ENCODE measurements at places on chromosomes 3 and 15. TPM values are rescaled to one million over a fixed set of nuclear protein-coding genes. Genes with fewer than 3 reads are reported as not detected.

- DNase-seq, result peak; percentile 56
Measured at GRCh38 chr15:90000186-90001001, 730 bp upstream of the ZNF710 start.

DNA sequence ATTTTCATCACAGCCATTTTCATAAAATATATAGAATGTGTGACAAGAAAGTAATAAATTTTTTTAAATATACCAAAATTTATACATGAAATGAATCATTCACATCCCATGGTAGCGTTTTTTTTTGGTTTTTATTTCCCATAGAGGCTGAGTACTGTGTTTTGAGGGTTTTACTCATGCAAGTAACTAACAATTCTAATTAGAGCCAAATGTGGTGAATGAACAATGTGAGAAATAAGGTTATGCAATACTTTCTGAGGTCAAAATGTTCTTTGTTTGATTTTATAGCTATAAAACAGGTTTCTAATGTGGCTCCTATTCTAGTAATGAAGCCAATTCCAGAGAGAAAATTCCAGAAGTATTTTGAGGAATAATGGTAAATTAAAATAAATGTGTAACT, 386.8 kb downstream of the TBC1D5 start:
- DNase-seq, result no peak

DNA sequence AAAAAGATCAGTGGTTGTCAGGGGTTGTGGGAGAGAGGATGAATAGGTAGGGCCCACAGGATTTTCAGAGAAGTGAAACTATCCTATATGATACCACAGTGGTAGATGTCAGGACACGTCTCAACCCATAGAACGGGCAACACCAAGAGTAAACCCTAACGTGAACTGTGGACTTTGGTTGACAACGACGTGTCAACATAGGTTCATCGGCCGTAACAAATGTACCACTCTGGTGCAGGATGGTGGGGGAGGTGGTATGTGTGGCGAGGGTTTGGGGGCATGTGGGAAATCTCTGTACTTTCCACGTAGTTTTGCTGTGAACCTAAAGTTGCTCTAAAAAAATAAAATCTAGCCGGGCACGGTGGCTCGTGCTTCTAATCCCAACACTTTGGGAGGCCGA, 13.0 kb upstream of the PIGZ start:
- DNase-seq, result no peak

- no peak for DNase-seq
Measured at GRCh38 chr15:40550341-40551037, 14.4 kb downstream of the CCDC32 start.

- DNase-seq, result no peak
Measured at GRCh38 chr15:75061272-75061671, 37.9 kb downstream of the PPCDC start.

The CHRNA3 gene
- total RNA-seq, result not detected

DNA sequence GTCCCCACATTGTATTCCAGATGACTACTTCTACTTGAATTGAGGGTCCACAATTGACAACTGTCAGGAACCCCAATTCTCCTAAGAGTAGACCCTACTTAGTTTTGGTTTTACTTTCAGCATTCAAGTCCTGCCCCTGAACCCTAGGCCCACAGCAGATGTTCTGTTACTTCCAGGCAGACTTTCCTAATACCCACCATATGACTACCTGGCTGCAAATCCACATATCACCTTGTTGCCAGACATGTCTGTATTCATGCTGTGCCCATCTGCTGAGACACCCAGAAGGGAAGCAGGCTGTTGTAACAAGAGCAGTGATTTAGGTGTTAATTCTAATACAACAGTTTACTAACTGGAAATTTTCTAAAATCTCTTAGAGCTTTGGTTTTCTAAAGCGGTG, 235.1 kb upstream of the CCDC54 start:
- DNase-seq, result no peak

The CCDC54 gene
- total RNA-seq, result not detected

GRCh38 chr3:45112939-45113338, 33.2 kb downstream of the CDCP1 start:
- DNase-seq, result peak; percentile 24

DNA sequence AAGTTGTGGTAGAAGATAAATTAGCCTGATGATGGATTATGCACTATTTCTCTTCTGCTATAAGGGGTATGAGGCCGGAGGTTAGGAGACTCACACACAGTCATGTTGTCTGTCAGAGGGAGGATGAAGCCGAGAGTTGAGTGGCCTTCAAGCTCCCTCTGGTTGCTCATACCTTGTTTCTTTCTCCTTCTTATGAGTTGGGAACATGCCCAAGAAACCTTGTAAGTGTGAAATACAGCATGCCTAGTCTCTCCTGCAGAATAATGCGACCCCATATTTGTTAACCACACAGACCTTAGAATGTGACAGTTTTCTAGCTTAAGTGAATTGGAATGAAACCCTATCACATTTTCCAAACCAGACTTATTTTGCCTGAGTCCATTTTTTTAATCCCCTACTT, 366.7 kb downstream of the PTPRG start:
- no peak for DNase-seq

DNA sequence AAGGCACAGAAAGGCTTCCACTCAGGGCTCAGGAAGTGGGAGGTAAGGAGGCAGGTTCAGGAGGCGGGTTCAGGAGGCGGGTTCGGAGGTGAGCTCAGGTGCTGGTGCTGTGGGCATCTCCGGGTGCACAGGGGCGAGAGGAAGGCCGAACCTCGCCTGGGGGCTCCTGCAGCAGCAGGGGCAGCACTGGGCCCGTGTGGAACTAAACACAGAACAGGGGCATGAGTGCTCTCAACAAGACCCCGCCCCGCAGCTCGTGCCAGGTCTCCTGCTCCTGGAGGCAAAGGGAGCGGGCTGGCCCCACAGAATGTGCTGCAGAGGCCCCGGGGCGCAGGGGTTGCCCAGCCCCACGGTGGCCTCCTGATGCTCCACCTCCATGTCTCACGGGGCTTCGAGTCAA, 13.7 kb downstream of the ZDHHC19 start:
- DNase-seq, result no peak

DNA sequence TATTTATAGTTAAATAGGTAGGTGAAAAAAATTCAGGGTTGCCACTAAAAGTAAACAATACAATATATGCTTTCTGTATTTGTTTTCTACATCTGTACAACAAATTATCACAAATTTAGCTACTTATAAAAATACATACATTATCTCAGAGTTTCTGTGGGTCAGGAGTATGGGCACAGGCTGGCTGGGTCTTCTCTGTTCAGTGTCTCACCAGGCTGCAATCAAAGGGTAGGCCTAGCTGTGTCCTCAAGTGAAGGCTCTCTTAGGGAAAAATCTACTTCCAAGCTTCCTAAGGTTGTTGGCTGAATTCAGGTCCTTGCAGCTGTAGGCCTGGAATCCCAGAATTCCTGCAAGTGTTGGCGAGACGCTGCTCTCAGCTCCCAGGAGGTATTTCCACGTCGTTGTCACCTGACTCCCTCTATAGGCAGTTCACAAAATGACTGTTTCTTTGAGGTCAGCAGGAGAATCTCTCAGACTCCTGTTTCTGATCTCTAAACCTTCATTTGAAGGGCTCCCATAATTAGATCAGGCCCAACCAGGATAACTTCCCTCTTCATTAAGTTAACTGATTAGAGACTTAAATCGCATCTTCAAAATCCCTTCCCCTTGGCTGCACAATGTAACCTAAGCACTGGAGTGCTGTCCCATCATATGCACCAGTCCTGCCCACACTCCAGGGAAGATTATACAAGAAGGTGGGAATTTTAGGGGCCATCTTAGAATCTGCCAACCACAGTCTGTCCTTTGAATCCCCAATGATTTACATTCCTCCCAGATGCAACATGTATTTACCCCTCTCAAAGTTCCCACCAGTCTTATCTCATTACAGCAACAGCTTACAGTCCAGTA, 296.6 kb downstream of the SUCLG2 start:
- DNase-seq, result no peak

DNA sequence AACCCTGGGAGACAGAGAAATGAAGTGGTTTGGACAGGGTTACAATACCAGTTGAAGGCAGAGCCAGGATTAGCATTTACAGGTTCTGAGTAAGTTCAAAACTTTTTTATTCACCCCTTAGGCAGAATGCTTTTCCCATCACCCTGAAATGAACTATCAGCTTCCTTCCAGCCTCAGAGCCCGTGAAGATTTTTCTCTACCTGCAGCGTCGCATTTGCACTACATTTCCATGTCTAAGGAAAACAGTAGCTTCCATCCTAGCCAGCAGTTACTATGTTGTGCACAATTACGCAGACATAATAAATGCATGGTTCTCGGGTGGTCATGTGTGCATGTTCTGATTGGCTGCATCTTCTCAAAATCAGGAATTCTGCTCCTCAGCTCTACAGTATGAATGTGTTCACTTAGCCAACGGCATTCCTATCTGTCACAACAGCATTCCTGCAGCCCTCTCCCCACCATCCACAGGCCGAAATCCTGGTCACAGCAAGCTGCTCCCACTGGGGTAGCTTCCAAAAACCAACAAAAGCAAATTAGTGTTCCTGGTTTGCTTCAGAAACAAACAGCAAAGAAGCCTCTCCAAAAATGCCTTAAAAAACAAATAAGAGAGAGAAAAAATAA, 510.8 kb upstream of the SEMA6D start:
- DNase-seq, result no peak

The CYP8B1 gene
- not detected for total RNA-seq

DNA sequence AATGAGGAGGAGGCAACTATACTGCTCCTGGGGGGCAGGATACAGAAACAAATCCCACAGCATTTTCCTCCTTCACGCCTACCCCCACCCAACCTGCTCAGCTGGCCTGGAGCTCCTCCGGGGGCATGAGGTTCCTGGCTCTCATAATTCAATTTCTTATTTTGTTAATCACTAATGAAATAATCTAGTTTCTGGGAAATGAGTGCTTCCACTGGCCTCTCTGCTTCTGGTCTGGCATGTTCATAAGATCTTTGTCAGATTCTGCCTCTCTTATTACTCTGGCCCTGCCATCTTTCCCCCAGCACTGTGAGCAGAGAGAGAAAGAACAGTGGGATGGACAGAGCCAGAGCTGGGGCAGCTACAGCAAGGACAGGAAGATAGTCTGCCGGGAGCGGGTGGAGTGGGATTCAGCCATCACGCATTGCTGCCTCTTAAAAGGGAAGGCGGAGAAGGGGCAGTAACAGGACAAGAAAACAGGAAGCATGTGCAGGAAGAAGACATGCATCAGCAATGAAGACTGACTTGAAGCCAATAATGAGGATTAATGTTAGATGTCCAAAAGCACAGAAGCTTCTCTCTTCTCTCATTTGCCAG, 13.6 kb downstream of the RPAP1 start:
- DNase-seq, result no peak

DNA sequence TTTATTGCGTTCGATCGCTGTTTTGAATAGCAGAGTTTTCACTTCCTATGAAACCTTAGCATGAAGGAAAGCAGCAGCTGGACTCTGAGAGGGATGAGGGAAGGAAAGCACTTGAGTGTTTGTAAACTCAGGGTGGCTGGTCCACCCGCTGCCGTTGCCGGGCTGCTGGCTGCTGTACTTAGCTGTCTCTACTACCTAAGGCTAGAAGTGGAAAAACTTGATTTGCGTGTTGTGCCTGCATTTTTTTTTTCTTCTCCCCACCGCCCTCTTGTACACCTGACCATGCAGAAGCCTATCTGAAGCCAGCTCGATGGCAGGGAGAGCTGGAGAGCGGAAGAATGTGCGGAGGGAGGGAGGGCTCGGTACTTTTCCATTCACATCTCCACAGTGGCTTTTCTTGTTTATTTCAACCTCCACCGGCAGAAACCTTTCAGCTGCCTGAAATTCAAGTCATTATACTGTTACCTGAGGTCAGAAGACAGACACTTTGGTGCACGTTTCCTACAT, 4.8 kb upstream of the BCL6 start:
- DNase-seq, result peak; percentile 94

GRCh38 chr15:88274553-88275460, 18.3 kb upstream of the NTRK3 start:
- DNase-seq, result peak; percentile 54

DNA sequence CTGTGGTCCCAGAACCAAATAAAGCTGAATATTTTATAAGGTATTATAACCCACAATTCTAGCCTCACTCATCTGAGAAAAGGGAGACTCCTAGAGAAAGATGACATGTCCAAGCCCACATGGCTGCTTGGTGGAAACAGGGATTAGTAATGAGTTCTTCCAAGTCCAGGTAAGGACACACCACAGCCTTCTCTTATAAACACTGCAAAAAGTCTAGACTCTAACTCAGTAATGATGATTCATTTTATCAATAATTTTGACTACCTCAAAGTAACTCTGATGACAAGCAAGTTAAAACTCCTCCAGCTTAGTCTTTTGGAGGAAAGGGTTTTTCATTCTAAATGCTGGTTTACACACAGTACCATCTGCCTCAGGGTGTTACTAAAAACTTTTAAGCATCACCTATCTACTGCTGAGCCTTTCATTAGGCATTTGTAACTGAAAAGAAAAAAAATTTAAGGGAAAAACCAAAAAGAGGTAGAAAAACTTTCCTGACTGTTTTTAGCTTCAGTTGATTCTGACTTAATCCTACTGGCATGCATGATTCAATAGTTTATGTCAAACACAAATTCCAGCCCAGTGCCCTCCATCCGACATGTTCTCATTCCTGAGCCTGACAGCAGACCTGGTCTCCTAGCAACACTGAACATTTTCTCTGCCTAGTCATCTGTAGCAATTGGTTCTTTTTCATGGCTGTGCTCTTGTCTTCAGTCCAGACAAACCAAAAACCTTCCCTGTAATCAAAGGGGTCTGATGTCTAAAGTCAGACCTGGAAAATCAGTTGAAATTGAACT, 43.9 kb downstream of the P3H2 start:
- peak; percentile 50 for DNase-seq

- DNase-seq, result no peak
Measured at GRCh38 chr15:60152386-60152785, 148.3 kb downstream of the FOXB1 start.

DNA sequence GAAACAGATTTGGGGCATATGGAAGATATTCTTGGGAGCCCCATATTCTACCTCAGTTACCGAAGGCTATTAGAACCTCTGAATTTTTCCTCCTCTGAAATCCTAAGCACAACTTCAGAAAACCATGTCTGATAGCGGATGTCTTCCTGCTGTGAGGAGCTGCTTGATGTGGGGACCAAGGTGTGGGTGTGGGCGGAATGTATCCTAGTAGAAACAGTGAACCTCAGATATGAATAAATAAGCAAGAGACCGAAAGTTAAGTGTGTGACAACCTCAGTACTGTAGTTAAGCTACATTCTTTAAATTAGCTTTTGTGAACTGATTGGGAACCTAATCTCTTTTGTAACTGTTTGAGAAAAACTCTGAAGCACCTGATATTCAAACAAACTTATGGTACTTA, 46.9 kb downstream of the SENP2 start:
- DNase-seq, result no peak

The CP gene
- 11.5 TPM for total RNA-seq

GRCh38 chr3:89353465-89353864, 246.0 kb downstream of the EPHA3 start:
- no peak for DNase-seq

The CIP2A gene
- total RNA-seq, result 3.6 TPM

DNA sequence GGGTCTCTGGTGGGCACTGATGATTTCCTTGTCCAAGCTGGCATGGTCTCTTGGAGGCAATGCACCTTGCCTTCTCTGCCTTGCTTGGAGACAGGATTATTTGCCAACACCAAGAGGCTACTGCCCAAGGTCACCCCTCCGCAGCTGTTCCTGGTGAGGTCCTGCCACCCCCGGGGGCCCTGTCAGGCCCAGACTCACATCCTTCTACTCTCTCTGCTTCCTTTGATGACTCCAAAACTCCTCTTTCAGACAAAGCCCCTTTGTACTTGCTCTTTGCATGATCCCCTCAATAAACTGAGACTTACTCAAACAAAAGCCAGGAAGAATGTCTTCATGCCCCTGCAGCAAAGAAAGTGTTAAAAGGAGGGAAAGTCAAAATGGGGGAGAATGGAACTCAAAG, 137.7 kb downstream of the MEX3B start:
- DNase-seq, result no peak

Measured in body of pancreas (tissue), 4 donors.